ENCODE measurements at places on chromosomes 1 and 21.

DNA sequence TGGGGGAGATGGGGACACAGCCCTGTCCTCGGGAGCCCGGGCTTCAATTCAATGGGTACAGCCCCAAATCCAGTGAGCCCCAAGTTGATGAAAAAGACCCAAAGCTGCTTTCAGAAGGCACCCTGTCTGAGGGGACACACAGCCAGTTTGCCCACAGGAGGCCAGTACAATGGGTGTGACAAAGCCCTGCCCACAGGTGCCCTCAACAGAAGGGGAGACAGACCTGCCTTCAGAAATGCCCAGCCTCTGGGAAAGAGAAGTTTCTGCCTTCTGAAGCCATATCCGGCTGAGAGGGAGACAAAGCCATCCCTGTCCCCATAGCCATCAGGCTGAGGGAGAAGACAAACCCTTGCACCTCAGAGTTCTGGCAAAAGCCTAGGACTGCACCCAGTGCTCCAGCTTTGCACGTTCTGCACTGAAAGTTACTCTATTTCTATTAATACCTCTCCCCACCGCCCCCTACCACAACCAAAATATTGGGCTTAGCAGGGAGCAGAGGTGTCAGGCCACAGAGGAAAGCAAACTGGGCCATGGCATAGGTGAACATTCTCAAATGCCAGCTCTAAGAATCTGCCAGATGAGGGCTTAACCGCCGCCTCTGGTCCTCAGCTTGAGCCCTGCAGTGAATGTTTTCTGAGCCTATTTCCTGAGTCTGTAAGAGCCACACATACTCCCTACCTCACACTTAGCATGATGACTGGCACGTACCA, 18.0 kb upstream of the PTAFR start:
- DNase-seq, result no peak

DNA sequence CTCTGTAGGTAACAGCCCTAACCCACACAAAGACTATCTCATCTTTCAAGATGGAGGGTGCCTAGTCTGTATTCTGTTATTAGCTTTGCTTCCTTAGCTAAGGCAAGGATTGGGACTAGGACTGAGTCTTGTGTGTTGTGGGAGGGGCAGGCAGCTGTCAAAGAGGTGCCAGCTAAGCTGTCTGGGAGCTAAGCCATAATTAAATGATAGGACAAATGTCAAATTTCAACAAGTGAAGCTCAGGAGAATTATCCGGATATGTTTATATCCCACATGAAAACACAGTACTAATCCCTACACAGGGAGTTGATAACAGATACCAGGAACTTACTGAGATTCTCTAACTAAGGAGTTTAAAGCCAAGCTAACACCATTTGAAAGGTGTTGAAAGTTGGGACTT, 70.5 kb upstream of the NGF start:
- no peak for DNase-seq

GRCh38 chr1:87121711-87122163, 206.9 kb upstream of the LMO4 start:
- no peak for DNase-seq

GRCh38 chr1:53065391-53065790, 3.4 kb downstream of the PODN start:
- DNase-seq, result no peak

DNA sequence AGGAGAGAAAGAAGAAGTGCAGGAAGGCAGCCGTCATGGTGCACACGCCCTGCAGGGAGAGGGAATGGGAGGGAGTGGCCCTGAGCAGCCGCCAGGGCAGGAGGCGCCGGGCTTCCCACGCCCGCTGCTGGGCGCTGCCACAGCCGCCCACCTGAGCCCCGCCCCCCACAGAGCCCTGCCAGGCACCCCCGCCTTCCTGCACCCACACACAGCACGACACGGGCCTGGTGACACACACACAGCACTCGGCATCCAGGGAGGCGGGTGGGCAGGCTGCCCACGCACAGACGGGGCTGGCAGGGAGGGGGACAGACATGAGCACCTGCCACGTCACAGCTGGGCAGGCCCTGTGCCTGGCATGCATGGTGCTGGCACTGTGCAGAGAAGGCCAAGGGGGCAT, 27.5 kb downstream of the ADGRB2 start:
- no peak for DNase-seq

- no peak for DNase-seq
Measured at GRCh38 chr1:119725626-119726025, 13.9 kb downstream of the PHGDH start.

DNA sequence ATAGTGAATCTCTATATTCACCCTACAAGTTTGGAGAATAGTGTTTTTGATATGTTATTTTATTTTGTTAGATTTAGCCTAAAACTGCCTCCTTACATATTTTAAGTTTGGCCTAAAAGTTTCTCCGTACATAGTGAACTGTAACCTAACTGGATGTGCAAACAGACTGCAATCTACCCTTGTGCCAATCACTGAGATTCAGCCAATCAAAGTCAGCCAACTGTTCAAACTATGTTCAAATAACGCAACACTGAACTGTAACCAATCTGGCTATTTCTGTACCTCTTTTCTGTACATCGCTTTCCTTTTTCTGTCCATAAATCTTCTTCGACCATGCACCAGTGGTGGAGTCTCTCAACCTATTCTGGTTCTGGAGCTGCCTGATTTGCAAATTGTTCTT, 11.8 kb upstream of the DMRTB1 start:
- DNase-seq, result no peak

DNA sequence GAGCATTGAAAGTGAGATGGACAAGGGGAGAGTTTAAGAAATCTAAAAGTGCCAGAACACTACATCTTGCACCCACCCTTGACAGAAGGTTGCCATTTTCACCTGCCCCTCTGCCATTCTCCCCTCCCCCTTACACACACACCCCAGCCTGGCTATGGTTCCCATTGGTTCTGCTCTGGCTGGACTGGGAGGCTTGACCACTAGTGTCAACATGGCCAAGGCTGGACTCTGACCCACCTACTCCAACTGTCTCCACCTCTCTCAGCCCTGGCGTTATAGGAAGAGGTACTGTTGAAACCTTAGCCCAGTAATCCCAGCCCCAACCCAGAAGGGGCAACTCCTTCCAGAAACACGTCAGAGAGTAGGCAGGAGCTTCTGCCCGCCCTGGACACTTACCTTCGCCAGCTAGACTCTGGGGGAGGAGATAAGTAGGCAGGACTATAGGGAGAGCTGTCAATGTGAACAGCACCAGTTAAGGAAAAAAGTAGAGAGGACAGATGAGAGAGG, 4.5 kb downstream of the CRTC2 start:
- no peak for DNase-seq

- no peak for DNase-seq
Measured at GRCh38 chr1:220164116-220164515, 70.2 kb downstream of the IARS2 start.

- no peak for DNase-seq
Measured at GRCh38 chr1:117600325-117600943, 5.4 kb upstream of the TENT5C start.

DNA sequence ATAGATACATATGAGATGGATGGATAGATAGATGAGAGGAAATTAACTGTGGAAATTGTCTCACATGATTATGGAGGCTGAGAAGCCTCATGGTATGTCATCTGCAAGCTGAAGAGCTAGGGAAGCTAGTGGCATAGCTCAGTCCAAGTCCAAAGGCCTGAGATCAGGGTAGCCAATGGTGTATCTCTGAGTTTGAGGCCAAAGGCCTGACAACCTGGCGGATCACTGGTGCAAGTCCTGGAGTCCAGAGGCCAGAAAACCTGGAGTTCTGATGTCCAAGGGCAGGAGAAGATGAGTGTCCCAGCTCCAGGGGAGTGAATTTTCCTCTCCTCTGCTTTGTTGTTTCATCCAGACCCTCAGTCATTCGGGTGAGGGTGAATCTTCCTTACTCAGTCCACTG, 43.9 kb upstream of the SPOCD1 start:
- no peak for DNase-seq

GRCh38 chr1:86773341-86774288, 69.2 kb downstream of the SH3GLB1 start:
- no peak for DNase-seq

DNA sequence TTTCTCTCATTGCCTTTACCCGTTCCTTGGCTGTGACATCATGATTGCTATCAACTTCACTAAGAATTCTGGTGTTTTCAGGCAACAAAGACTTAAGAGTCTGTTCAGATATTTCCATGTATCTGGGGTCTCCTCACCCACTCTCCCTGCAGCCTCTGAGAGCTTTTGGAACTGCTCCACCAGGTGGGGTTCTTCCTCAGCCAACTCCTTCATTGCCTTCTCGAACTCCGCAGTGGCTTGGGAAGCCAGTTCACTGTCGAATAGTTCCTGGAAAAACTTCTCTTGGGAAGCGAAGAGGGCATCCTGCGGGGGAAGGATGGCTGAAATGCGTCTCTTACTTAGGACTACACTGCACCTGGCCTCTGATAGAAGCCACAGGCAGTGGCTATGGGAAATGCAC, 2.1 kb downstream of the PEX19 start:
- no peak for DNase-seq

- no peak for DNase-seq
Measured at GRCh38 chr1:72759486-72759885, 477.1 kb upstream of the NEGR1 start.

DNA sequence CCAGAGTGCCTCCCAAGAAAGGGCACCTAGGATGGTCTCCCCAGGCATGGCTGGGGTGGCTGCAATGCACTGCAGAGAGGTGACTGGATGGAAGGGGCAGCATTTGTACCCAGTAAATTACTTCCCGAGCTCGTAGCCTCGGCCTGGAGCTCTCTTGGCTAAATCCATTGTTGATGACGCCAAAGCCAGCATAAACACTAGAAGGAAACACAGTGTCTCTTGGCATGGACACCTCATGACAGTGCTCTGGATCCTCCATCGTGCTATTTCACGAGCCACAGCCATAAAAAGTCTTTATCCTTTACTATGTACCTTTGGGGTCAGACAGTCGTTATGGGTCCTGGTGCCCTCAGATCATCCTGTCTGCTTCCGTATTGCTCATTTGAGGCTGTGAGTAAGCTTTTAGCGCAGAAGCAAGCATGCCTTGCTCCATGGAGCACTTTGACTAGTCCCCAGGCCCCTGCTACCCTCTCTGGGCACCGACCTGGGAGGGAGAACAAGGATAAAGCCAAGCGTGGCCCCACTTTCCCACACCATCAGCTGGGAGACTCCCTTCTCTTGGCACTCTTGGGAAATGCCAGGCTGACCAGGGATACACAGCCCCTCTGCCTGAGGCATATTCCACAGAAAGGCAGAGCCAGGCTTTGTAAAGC, 10.3 kb upstream of the PRELP start:
- DNase-seq, result no peak

DNA sequence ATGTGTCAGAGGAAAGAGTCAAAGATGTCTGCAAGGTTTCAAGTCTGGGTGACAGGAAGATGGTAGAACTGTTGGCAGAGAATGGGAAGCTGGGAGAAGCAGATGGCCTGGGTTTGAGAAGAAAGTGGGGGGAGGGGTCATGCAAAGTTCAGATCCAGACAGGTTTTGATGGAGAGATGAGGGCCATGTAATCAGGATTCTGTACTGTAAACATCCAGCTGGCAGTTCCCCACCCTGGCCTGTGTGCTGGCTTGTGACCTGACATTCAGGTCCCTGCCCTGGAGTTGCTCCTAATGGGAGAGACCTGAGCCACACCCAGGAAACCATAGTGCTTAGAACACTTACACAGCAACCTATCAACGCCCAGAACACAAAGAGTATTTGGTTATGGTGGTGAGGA, 15.6 kb upstream of the ETV3 start:
- no peak for DNase-seq

DNA sequence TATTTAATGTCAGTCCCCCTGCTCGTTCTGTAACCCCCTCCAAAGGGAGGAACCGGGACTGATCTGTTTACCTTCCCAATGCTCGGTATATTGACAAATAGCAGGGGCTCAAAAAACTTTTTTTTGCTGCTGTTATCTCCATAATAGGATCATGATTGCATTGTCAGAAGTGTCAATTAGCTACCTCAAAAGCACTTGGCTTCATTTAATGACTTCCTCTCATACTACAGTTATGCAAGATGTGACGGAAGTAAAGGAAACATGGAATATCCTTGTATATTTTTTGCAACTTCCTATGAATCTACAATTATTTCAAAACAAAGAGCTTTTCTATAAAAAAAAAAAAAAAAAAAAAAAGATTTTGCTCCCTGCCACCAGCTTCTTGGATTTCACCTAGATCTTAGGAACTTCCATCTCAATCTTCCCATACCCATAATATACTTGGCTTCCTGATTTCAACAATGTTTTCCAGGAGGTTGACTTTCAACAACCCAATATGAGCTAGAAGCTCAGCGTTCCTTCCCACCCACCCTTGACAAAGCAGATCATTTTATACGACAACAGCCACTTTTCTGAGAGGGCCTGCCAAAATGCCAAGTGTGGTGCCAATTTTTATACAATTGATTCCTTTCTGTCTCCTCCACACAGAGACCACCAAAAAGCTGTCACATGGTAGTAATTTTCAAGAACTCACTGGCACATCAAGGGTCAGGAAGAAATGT, 71.7 kb downstream of the SETD4 start:
- DNase-seq, result no peak

- peak; percentile 38 for DNase-seq
Measured at GRCh38 chr1:155976062-155976912, 2.1 kb downstream of the ARHGEF2 start.

DNA sequence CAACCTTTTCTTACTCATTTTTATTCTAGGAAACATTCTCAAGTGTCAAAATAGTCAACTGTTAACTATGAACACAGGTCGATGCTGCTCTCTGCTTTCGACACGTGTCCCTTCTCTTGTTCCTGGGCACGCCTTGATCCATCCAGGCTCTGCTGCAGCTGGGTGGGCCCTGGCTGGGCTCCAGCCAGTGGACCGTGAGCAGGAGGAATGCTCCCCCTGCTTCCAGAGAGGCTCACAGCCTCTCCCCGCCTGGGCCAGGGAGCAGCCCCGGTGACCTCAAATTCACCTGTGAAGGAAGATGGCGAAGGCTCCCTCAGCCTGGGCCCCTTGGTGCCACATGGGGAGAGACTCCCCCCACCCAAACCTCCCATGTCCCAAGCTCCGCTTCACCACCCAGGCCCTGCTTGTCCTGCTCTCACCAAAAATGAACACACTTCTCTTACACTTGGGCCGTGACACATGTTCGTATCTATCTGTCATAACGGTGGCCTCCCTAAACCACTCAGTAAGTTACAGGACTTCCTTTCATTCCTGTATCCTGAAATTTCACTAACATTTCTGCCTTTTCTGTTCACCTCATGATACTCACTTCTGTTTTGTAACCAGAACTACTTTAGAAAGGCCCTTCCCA, 24.6 kb upstream of the ADARB1 start:
- DNase-seq, result no peak

DNA sequence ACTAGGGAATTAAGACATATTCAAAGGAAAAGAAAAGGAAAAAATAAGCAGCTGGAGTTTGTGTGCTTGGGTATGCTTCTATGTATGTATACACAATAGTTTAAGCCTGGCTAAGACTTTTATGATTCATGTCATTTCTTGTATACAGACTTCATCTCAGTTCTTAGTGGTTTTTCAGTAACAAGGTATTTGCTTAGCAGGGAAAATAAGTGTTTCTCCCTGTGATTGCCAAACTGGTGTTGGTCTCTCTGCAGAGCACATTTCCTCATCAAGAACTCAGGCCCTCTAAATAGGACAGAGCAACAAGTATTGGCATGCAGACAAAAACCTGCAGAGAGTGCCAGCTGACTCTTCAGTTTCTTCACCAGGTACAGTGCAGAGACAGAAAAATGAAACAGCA, 484.4 kb upstream of the ZRANB2 start:
- no peak for DNase-seq

- DNase-seq, result no peak
Measured at GRCh38 chr1:214066936-214067335, 79.2 kb downstream of the PROX1 start.

Data from amygdala (tissue), 56 donors.